ENCODE measurements at places on chromosomes 6 and 20.

DNA sequence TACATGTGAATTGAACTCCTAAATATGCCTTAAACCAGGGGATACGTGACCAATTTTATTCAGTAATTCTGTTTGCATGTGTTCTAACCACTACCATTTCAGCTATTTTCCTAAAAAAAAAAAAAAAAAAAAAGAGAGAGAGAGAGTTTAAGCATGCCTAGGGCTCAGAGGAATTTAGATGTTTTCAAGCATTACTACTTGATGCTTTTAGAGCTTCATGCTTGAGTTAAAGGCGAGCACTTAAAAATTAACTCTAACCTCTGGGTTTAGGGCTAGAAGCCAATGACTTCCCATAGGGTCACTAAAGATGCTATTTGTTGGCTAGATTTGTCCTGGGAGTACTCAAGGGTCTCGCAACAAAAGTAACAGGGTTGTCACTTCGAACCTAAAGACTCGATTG is 217.7 kb downstream of the ATXN1 start:
- no peak for DNase-seq

- DNase-seq = no peak
These were observed 138.1 kb downstream of the CD164 start for GRCh38 chr6:109243863-109244825.

- DNase-seq = no peak
These were observed 31.1 kb downstream of the NTSR1 start for GRCh38 chr20:62739581-62740285.

DNA sequence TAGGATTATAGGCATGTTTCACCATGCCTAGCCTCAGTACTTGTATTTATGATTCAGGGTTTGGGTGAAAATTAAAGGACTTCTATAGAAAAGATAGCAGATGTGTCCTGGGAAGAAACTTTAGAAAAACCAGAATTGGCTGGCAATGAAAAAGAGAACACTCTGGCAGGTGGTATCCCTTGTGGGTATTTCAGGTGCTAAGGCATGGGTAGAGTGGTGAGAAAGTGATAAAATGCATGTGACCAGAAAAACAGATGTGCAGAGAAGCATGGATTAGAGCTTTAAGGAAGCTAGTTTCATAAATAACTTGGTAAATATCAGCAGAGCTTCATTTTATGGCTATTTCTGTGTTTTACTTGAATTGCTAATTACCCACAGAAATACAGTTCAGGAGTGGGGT is 622.2 kb downstream of the DOK5 start:
- DNase-seq = no peak

GRCh38 chr20:40511478-40511877 is 177.6 kb downstream of the MAFB start:
- no peak for DNase-seq

DNA sequence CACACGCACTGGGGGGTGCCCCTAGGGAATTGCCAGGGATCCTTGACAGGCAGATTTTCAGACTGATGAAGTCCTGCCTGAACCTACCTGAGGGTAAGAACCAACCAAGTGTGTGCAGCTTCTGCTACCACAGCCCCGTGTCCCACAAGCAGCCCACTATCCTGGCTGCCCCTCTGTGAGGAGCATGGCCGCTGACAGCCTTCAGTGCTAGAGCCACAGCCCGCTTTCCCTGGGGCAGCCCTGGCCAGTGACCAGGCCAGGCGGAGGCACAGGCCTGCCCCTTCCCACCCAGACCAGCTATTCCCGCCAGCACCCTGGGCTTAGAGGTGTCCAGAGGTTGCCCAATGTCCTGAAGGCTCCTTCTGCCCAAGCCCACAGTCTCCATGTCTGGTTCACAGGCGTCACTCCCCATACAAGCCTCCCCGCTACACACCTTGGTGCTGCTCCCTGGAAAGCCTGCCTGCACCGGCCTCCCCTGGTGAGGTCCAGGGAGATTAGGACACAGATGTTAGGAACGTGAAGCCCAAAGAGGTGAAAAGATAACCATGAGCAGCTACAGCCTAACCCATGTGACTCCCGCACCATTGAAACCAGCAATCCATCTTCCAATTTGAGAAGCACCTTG is 207.0 kb downstream of the SYNDIG1 start:
- DNase-seq = no peak

DNA sequence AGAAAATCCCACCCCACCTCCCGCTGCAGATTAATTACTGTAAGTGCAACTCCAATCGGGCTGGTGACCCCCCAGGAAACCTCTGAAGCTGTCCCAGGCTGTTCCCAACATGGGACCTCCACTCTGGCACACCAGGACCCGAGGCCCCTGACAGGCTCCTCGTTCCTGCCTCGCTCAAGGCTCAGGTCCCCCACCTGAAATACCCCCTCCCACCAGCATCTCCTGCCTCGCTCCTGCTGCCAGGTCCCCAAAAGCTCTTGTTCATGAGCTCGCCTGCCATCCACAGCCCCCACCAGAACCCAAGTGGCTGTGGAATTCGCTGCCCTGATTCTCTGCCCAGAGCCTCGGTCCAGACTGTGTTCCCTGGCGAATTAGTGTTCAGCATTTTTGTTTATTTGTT is 26.1 kb downstream of the NPEPL1 start:
- DNase-seq = no peak

- DNase-seq = no peak
These were observed 25.9 kb downstream of the RIN2 start for GRCh38 chr20:19783966-19784401.

DNA sequence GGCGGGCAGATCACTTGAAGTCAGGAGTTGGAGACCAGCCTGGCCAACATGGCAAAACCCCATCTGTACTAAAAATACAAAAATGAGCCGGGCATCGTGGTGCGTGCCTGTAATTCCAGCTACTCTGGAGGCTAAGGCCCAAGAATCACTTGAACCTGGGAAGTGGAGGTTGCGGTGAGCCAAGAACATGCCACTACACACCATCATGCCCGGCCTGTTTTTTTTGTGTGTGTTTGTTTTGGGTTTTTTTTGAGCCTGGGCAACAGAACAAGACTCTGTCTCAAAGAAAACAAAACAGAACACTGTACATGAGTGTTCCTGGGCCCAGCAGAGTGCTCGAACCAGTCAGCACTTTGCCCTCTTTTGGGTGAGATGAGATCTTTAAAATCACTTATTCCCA is 159.1 kb downstream of the MTHFD1L start:
- DNase-seq = no peak

GRCh38 chr6:16850681-16851026 is 89.4 kb upstream of the ATXN1 start:
- no peak for DNase-seq

- peak; percentile 72 for DNase-seq
These were observed 130.8 kb downstream of the JPH2 start for GRCh38 chr20:44056010-44056698.

- peak; percentile 24 for DNase-seq
These were observed 1379.2 kb upstream of the DEFB115 start for GRCh38 chr20:29878281-29878741.

DNA sequence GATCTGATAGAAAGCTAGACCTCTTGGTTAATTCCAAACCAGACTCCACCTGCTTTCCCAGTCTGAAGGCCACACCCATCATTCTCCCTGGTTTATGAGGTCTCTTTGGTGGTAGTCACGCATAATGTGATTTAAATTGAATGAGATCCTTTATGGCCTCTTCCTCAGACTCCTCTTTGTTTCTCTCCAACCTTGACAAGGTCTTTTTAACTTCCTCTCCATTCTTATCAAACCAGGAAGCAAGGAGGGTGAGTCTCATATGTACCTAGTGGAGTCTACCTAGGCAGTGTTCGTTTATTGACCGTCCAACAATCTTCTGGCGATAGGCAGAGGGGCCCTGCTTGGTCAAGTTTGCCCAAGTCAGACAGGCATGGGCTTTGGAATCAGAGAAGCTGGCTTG is 184.2 kb upstream of the LAMP5 start:
- DNase-seq = no peak

GRCh38 chr6:24283043-24283985 is 74.5 kb downstream of the DCDC2 start:
- DNase-seq = peak; percentile 89

- no peak for DNase-seq
These were observed 38.2 kb downstream of the PTPN1 start for GRCh38 chr20:50548396-50548795.

DNA sequence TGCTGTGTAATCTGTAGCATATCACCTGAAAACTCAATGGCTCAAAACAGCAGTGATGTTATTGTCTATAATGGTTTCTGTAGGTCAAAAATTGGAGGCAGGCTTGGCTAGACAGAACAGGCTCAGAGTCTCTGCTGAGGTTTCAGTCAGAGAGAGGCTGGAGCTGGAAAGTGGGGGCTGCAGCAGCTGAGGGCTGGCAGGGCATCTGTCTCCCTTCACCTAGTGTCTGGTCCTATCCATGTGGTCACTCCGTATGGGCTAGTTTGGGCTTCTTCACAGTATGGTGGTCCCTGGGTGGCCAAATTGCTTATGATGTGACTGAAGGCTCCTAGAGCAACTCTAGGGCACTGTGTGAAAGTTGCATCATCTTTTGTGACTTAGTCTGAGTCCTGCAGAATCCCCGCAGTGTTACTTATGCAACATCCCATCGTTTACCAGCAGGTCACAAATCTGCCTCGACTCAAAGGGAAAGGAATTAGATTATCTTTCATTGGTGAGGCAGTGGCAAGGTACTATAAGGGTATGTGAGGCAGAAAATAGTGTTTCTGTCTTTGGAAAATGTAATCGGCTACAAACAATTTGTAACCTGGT is 497.0 kb downstream of the EPHA7 start:
- DNase-seq = peak; percentile 29

GRCh38 chr20:14997791-14998190 is 660.4 kb upstream of the FLRT3 start:
- no peak for DNase-seq

DNA sequence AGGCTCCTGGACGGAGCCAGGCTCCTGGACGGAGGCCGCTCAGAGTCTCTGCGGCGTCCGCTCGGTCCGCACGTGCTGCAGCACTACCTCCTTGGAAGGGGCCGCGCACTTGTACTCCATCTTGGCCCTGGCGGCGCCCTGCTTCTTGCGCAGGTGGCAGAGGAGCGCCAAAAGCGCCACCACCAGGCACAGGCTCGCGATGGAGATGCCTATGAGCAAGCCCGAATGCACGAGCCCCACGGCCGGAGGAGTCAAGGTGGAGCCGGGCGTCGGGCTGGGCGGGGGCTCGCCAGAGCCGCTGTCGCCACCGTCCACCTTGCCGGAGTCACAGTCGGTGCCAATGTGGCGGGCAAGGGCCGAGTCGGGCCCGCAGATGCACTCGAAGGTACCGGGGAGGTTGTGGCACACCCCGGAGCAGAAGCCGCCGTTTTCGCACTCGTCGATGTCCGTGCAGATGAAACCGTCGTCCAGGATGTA is 1.7 kb downstream of the THBD start:
- DNase-seq = peak; percentile 41

- no peak for DNase-seq
These were observed 309.8 kb downstream of the PKHD1 start for GRCh38 chr6:51777618-51778017.

DNA sequence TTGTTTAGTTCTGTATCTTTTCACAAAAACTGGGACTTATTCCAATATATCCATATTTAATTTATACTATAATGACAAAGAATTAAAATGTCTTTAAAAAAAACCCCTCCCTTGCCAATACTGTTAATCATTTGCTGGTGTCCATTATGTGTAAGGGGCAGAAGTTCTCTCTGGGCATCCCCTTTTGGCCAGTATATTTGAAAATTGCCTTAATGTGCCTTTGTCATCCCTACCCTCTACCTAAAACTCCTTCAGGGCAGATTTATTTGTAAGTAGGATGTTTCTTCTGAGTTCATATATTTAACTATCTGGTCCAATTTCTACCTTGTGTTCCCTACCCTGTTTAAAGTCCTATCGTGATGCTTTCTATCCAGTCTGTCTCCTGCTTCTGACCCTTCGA is 62.9 kb downstream of the ARHGAP18 start:
- no peak for DNase-seq

GRCh38 chr20:59661153-59661552 is 56.8 kb downstream of the PHACTR3 start:
- no peak for DNase-seq

DNA sequence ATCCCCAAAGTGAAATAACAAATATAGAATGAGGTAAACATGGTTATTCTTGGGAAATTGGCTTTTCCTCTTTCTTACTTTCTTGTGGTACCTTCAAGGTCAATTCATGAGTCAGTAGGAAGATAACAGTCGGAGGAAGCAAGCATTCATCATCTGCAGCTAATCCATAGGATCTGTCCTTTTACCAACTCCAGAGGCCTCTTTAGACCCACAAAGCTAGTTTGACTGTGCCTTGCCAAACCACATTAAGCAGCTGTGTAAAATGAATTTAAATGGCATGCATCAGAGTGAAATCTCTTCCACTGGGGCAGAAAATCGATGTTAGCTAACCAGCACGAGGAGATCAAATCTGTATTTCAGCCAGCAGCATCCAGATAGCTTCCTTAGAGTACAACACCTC is 171.3 kb downstream of the TMEM242 start:
- DNase-seq = no peak

DNA sequence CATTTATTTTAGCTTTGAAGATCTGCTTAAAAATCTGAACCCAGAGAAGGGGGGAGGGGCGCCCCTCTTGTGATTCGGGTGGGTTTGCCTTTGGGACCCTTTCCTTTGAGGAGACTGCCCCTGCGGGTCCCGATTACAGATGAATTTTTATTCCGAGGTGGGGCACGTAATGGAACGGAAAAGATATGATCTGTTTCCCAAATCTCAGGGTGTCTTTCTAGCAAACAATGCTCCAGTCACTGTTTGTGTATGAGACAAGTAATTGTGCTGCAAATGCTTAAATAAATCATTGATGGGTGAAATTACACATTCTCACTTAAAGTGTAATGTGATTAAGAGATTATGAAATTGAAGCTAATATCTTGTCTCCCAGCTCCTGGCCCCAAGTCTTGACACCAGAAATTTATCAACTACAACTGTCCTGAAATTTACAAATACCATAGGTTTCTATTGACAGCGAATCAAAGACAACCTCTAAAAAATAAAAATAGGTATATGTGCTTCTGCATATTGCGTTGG is 30.7 kb downstream of the TFAP2A start:
- DNase-seq = no peak

- no peak for DNase-seq
These were observed 554.5 kb upstream of the MAP3K7 start for GRCh38 chr6:91141346-91141745.

DNA sequence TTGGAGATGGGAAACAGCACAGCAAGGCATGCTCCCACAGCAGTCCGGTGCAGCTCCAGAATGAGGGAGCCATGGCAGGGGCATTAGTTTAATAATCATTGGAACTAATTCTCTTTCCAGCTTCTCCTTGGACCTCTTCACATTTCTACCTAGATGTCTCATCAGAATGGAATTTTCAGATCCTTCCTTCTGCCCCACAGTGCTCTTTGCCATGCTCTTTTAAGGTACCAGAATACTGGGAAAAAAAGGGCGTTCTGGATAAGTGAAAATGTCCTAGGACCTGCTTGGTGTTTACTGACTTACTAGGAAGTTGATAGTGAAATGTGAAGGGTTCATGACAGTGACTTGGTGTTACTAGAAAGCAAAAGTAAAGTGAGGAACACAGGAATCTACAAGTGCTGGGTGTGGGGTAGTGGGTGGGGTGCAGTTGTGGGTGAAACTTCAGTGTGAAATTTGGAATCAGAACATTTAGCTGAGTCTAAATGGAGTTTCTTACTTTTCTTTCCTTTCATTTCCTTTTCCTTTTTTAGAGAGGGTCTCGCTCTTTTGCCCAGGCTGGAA is 207.1 kb downstream of the ARID1B start:
- DNase-seq = no peak

All from neural progenitor cell (in vitro differentiated cells).